Hepatocyte (in vitro differentiated cells): ENCODE measurements at places on chromosomes 11 and 22.

DNA sequence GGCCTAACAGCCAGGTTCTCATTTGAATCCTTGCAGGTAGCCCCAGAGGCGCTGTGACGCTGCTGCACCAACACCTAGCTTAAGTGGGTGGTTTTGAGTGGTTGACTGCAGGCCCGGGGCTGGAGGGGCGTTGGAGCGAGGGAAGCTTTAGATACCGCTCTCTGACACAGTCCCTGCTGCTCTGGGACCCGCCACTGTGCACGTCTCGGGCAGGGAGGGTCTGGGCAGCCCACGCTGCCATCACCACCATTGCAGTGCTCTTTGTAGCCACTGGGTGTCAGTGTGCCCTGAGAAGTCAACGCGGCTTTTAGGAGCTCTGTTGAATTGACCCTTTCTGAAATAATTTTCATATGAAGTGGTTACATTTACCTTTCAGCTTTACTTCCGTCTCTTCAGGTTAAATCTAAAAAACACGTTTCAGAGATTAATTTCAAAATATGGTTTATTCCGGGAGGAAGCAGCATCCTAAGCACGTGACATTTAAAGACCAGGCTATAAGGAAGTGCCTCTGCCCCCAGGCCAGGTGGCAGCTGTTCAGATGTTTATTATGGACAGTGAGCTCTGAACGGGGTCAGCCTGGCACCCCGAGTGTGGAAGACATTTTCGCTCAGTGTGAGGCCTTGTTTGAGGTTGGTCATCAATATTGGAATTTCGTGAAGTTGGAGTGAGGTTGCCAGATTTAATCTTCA, 30.9 kb upstream of the PARVB start:
- DNase-seq: peak; percentile 75

- no peak for DNase-seq
Observed at GRCh38 chr22:47396515-47396914, 634.1 kb downstream of the TBC1D22A start.

DNA sequence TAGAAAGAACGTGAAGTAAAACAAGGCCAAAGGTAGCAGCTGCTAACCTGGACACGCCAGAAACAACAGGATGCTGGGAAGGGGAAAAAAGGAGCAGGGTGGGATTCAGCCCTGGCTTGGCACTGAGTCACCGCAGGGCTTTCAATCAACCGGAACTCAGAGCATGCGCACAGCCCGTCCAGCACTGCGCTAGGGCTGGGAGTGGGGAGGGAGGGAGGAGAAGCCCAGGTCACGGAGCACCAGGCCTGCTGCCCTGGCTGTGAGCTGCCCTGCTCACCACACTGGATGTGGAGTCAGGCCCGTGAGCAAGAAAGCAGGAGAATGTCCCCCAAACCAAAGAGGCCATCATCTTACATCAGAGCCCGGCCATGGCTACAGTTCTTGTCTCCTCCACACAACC, 51.5 kb downstream of the APOL1 start:
- no peak for DNase-seq

- no peak for DNase-seq
Observed at GRCh38 chr22:23212061-23213021, 32.0 kb downstream of the BCR start.

GRCh38 chr11:115528225-115528624, 24.0 kb upstream of the CADM1 start:
- DNase-seq: peak; percentile 57
